ENCODE measurements at places on chromosomes 4 and X.

- no peak for DNase-seq
Observed at GRCh38 chr4:72442715-72443114, 126.3 kb downstream of the ADAMTS3 start.

- peak; percentile 45 for DNase-seq
Observed at GRCh38 chrX:138745196-138745595, 33.7 kb upstream of the FGF13 start.

GRCh38 chrX:10062980-10063379 lies 93.8 kb upstream of the CLCN4 start:
- no peak for DNase-seq

- DNase-seq: peak; percentile 94
Observed at GRCh38 chr4:168769416-168769815, 240.6 kb downstream of the CBR4 start.

GRCh38 chr4:182240161-182241130 lies 2.8 kb upstream of the TENM3 start:
- DNase-seq: peak; percentile 69

GRCh38 chr4:101439926-101440325 lies 92.6 kb upstream of the PPP3CA start:
- DNase-seq: peak; percentile 11

- no peak for DNase-seq
Observed at GRCh38 chr4:80073473-80074008, 512 bp upstream of the ANTXR2 start.

DNA sequence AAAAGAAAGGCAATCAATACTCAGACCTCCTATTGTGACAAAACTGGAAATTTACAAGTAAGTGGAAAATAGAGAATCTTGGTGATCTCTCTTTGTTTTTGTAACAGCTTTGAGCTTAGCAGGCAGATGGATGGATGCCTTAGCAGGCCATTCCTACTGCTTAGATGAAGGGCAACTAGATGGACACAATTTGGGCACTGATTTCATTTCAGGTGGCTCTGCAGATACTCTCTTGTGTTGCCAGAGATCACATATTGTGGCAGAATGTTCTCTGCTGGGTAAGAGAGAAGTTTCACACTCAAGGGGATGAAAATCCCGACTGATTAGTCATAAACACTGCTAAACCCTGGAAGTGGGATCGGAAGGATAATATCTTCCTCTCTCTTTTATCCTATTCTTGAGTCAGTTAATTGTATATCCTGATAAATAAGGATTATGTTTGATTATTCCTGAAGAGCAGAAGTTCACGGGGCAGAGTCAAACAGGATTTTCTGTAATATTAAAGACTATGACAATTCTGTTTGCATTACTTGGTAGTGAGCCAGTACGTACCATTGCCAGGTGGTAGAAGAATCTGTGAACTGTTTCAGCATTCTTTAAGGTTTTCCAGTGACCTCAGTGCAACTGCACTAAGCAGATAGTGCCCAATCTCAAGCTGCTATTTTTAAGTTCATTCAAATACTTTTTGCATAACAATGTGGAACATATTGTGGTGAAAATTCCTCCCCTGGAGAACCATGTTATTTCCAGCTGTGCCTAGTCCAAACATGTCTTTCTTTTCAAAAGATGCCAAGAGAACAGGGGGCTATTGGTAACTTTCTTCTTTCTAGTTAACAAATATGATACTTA lies 974.3 kb downstream of the FSTL5 start:
- DNase-seq: peak; percentile 55

DNA sequence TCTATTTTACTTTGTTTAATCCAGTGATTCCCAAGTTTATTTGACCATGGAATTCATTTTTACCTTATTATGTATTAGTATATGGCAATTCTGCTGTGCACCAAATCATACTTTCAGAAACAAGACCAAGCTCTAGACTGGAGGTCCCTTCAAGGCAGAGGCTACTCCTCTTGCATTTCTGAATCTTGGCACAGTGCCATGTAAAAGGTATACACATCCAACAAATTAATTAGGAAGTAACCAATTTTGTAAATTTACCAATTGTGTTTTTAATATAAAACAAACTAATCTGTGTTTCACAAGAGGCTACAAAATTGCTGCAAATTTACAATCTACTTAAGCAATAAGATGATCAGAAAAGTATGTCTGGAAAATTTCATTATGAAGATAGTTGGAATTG lies 712.2 kb upstream of the HS3ST1 start:
- DNase-seq: no peak

DNA sequence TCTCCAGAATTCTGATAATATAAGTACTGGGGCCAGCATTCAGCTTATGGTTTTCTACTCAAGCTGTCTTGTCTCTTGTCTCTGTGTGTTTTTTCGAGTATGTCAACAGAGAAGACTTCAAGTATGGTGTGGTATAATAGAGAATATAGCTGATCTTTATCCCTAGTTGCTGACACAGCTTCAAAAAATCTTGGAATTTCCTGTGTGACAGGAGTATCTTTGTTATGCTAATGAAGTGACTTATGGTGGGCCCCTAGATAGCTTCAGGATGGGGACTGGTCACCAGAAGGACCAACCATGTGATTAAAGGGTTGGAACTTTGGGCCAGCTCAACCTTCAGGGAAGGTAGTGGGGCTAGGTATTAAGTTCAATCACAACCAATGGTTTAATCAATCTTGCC lies 2.9 kb downstream of the GPRASP3 start:
- no peak for DNase-seq

GRCh38 chr4:121428721-121429120 lies 47.9 kb upstream of the QRFPR start:
- peak; percentile 50 for DNase-seq

GRCh38 chr4:27315625-27316024 lies 455.0 kb downstream of the STIM2 start:
- DNase-seq: no peak

DNA sequence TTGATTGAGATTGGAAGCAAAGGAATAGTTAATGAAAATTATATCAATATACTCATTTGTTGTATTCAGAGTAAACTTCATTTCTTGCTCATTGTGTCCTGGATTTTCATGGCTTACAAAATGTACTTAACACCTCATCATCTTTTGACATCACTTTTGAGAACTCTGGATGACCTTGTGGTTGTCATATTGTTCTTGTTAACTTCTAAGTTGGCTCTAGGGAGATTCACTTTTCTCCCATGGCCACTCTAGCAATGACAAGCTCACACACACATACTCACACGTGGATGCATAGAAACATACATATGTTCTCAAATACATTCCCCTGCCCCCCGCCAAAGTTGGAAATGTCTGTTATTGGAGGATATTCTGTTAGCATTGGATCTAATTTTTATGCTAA lies 15.3 kb downstream of the PHEX start:
- no peak for DNase-seq

DNA sequence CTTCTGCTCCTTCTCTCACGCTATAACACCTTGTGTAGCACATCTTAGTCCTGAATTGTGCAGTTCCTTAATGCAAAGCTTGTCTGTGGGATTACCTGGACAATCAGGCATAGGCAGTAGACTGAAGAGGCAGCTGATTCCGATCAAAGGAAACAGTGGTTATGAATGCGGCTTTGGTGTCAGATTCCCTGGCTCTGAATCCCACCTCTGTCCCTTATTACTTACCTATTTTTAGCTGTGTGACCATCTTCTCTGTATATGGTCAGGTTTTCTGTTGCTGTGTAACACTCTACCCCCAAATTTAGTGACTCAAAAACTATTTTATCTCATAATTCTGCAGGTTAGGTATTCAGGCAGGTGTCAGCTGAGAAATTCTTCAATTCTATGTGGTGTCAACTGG lies 3.2 kb downstream of the ZBTB49 start:
- no peak for DNase-seq

- no peak for DNase-seq
Observed at GRCh38 chrX:68853665-68854251, 24.9 kb downstream of the EFNB1 start.

- peak; percentile 24 for DNase-seq
Observed at GRCh38 chr4:17164666-17165065, 266.2 kb upstream of the LDB2 start.

- DNase-seq: peak; percentile 60
Observed at GRCh38 chrX:10239611-10240064, 82.9 kb downstream of the CLCN4 start.

DNA sequence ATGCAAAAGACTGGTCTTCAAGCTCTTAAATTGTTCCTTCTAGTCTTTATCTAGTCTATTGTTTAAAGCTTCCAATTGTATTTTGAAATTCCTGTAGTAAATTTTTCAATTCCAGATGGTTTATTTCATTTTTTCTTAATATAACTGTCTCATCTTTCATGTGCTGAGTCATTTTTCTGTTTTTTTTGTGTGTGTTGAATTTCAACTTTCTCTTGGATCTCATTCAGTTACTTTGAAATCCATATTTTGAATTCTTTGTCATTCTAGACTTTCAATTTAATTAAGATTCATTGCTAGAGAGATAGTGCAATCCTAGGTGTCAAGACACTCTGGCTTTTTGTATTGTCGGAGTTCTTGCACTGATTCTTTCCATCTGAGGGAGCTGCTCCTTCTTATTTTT lies 128.0 kb upstream of the PRKG2 start:
- DNase-seq: no peak

DNA sequence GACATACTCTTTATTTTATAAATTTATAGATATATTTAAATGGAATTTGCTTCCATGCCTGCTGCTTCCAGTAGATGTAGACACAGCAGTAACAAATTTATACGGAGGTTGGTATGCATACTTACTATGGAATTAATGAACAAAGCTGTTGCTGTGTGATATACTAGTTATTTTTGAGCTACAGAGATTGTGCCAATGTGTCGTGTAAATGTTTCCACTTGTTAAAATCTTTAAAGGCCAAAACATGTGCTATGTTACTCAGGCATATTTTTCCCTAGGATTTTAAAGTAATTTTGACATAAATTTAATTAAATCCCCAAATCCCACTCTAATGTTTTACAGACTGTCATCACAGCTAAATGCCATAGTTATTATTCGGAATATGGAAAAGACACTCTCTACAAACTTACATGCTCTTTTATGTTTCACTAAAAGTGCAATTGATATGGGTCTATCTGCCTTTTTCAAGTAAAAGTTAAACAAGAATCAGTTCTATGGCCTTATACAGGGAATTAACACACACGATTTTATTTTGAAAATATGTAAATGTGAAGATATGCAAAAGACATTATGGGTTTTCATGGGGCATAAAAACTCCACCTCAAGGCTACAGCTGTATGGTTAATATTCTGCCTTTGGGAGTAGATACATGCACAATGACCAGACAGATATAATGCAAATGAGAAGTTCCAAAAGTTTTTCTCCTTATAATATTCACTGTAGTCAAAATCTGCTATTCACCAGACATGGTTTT lies 256.8 kb downstream of the FSTL5 start:
- no peak for DNase-seq

- DNase-seq: no peak
Observed at GRCh38 chrX:13014111-13015096, 30.0 kb downstream of the FAM9C start.

DNA sequence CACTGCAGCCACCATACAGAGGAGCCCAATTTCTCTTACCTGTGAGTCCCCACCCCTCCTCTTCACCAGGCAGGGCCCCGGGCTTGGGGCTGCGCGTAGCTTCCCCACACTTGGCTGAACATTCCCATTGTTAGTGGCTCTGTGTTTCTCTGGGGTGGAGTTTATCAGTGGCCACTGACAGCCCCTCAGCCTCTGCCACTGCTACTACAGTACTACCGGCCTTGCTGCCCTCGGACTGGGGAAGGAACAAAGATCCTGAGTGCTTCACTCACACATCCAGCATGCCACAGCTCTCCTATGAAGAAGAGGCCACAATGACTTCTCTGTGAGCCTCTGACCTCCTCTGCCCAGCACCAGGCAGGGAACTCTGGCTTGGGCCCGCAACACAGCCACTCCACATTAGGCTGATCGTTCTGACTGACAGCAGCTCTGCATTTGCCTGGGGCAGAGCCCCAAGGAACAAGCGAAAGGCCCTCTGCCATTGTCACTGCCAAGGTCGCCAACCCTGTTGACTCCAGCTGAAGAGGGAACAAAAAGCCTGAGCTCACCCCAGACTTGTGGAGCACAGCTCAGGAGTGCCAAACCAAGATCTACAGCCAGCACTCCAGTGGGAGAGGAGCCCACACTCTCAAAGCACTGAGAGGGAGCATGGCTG lies 24.0 kb downstream of the ABCB7 start:
- DNase-seq: no peak

DNA sequence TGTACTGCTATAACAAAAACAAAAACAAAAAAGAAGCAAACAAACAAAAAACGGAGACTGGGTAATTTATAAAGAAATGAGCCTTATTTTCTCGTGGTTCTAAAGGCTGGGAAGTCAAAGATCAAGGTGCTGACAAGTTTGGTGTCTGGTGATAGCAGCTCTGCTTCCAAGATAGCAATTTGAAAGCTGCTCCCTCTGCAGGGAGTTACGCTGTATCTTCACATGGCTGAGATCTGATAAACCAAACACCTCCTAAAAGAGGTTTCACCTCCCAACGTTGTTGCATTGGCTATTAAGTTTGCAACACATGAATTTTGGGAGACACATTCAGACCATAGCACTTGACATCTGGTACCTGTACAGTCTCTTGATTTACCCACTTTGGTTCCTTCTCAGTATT lies 854.2 kb downstream of the CENPC start:
- no peak for DNase-seq

- no peak for DNase-seq
Observed at GRCh38 chr4:146513548-146513947, 8.2 kb downstream of the SLC10A7 start.

DNA sequence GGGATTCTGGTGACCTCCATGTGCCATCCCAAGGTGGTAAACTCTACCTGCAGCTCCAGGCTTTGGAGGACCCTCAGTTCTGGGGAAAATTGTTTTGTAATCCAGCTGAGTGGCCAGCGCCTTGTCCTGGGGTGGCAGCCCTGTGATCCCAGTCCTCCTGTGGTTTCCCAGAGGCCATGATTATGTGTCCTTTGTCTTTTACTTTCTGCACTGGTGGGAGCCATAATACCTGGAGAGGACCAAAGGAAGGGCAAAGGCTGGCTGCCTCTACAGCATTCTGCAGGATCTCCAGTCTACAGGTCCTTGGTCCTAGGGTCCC lies 64.0 kb downstream of the NBDY start:
- no peak for DNase-seq

- no peak for DNase-seq
Observed at GRCh38 chrX:110321670-110322069, 3.8 kb upstream of the AMMECR1 start.

- DNase-seq: no peak
Observed at GRCh38 chr4:132498215-132498614, 650.9 kb upstream of the PCDH10 start.

DNA sequence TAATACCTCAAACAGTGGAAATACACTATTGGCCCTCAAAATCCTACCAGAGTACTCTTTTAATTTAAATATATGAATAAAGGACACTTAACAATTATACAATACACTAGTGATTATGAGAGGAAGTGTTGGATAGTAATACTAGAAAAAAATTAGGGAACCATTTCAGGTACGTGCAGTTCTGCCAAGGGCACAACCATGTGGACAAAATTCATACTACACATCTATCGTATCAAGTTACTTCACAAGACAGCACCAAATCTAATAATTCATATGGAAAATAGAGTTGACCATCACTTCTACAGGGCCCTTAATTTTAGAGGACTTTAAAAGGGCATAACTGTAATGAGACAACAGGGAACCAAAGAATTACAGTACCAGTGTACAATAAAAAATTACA lies 69.2 kb upstream of the ZCCHC13 start:
- DNase-seq: no peak

Measured in astrocyte of the spinal cord (primary cell).